ENCODE measurements at places on chromosomes 6 and 20. TPM values are rescaled to one million over a fixed set of nuclear protein-coding genes. Genes with fewer than 3 reads are reported as not detected.

- no peak for DNase-seq
Observed at GRCh38 chr20:39576771-39577170, 614.6 kb downstream of the DHX35 start.

- no peak for DNase-seq
Observed at GRCh38 chr20:46564241-46564957, 13.9 kb upstream of the OCSTAMP start.

- DNase-seq, result no peak
Observed at GRCh38 chr6:17666646-17667045, 40.1 kb downstream of the NUP153 start.

GRCh38 chr20:11838076-11838636 is 79.5 kb upstream of the BTBD3 start:
- DNase-seq, result no peak

GRCh38 chr6:14305131-14305530 is 187.6 kb downstream of the CD83 start:
- DNase-seq, result no peak

Gene HDGFL1
- total RNA-seq, result not detected
